ENCODE measurements at places on chromosomes 16 and 17.

DNA sequence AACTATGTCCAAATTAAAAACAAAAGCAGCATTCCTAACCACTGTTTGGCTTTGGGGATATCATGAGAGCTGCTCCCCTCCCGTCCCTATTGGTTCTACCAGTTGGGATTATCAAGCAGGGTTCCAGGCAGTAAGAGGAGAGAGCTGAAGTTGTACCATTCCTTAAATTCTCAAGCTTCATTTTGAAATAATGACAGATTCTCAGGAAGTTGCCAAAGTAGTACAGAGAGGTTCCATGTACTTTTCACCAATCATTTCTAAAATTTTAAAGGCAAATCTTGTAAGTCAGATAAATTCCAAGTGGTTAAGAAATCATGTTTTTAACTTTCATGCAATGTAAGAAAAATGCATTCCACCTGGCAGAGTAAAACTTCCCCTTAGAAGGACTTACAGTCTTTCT lies 36.9 kb downstream of the TEX2 start:
- DNase-seq = no peak

DNA sequence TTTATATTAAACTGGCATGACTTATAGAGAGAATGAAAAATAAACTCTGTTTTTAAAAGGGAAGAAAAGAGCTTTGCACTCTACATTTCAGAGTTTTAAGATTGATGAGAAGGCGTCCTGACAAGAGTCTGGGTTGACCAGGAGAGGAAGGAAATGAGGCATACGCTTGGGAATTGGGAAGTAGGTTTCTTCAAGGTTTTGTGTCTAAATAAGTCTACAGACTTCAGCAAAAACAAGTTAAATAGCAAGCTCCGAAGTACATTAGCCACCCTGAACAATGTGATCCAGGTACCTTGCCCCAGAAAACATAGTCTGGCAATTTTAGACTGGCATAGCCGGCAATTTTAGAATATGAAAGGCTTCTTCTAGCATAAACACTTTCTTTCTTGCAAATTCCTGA lies 28.5 kb upstream of the CCDC182 start:
- no peak for DNase-seq

DNA sequence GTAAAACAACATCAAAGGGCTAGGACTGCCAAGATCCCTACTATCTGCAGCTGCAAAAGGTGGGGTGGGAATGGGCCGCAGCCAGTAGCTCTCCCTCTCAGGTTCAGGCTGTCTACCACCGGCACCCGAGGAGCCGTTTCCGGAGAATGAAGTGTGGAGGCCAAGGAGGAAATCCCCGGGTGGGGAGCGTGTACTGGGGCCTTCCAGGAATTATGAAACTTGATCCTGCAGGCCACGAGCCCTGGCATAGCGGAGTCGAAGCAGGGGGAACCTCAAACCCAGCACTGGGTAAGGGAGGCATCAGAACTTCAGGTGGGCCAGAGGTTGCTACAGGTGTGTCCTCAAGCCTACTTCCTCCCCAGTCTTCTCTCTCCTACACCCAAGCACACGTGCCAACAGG lies 5.1 kb downstream of the INPP5K start:
- no peak for DNase-seq

DNA sequence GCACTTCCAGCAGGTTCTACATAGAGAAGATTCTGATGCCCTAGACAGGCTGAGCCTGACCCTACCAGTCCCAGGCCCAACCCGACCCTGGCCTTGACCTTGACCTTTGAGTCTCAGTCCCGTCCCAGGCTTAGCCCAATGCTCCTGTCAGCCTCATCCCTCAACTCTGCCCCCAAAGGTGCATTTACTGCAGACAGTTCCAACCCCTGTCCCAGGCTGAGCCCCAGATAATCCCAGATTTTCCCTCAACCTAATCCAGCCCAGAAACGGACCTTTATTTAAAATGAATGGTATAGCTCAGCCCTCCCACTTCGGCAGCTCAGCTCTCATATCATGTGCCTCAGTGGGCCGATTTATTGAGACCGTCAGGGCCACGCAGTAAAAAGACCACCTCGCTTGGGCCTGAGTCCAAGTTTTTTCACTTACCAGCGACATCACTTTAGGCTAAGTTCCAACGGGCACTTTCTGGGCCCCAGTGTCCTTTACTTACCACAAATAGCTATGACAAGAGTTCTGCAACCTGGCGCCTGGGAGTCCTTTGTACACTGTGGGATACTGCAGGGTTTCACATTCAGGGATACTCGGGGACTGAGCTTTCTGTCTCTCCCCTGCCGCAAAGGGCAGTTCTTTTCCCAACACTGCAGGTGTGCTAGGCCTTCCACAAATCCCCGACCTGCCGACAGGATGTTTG lies 89.5 kb downstream of the WSCD1 start:
- no peak for DNase-seq

DNA sequence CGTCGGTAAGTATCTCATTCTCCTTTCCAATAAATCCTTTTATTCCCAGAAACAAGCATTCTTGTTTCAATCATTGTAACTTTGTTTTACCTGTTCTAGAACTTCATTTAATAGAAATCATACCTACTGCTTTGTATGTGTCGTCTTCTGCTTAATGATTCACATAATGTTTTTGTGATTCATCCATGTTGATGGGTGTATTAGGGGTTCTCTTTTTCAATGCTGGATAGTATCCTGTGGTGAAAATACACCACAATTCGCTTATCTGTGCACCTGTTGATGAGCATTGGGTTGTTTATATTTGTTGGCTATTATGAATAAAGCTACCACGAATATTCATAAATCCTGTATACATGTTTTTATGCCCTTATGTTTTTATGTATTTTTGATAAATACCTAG lies 703.2 kb downstream of the MAF start:
- DNase-seq = no peak

GRCh38 chr16:56625943-56626654 lies 518 bp downstream of the MT1E start:
- DNase-seq = no peak

DNA sequence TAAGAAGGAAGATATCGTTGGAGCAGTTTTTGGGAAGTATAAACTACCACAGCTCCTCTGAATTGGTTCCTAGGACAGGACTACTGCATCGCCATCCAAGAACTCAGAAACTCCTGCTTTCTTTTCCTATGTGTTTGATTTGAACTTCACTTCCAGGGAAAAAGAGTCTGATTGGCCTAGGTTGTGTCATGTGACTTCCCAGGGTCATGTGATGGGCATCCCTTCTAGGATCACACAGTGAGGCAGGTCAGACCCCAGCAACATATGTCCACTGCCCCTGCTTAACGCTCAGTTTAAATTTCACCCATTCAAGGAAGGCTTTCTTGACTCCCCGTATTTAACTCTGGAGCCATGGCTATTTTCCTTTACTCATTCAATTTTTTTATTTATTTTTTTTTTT lies 445.2 kb upstream of the SALL1 start:
- DNase-seq = no peak

GRCh38 chr16:2082983-2083364 lies 35.2 kb downstream of the TSC2 start:
- DNase-seq = no peak

DNA sequence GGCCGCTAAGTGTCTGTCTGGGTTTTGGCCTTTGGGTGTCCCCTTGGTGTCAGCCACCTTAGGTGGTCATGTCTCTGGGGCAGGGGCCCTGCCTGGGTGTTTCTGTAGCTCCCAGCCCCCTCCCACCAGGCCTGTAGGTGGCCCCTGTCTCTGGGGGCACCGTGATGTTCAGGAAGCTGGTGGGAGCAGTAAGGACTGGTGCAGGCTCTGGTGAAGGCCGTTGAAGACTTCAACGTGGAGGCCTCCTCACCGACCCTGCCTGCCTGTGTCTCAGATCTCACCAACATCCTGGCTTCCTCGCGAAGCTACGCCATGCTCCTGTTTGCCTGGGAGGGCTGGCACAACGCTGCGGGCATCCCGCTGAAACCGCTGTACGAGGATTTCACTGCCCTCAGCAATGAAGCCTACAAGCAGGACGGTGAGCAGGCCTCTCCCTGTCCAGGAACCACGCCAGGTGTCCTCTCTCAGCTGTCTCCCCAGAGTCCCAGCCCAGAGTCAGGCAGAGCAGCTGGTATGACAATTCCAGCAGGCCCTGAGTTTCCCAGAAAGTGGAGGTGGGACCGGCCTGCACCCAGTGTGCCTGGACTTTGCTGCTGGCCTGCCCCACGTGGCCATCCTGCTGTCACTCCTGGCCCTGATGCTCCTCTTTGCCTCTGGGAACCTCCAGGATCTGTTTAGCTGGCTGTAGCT lies 2.8 kb downstream of the ACE start:
- no peak for DNase-seq

DNA sequence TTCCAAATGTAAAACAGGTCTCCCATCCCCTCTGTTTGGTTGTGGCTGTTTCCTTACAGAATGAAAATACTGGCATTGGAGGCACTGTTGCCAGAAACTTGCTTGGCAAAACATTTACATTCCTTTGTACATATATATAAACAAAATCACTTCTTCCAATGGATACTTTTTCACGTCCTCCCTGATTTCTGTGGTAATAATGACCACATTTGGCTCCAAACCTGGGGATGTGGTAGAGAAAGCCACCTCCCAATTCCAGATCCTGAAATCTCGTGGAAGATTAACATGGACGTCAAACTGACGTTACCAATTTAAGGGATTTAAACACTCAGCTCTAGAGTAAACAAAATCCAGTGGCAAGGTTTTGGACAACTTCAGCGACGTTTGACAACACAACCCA lies 370.8 kb upstream of the ZFHX3 start:
- DNase-seq = no peak

GRCh38 chr16:85570213-85570734 lies 42.8 kb upstream of the GSE1 start:
- DNase-seq = no peak

All from activated T-helper 1 cell treated with anti-CD3 and anti-CD28 coated beads, Interleukin-2, amount 50 U/mL, for 16 hours (primary cell).